ENCODE measurements at places on chromosomes 6 and 20.

GRCh38 chr6:45569210-45569945 is 191.6 kb upstream of the SUPT3H start:
- no peak for DNase-seq

- no peak for DNase-seq
Measured at GRCh38 chr20:19964289-19965265, 52.6 kb upstream of the NAA20 start.

GRCh38 chr6:3297006-3297405 is 38.3 kb downstream of the PSMG4 start:
- no peak for DNase-seq

- no peak for DNase-seq
Measured at GRCh38 chr6:107590378-107590777, 100.5 kb downstream of the SOBP start.

GRCh38 chr6:137332637-137333280 is 113.6 kb upstream of the IFNGR1 start:
- no peak for DNase-seq

- no peak for DNase-seq
Measured at GRCh38 chr6:30329331-30329730, 2.6 kb downstream of the TRIM39 start.

DNA sequence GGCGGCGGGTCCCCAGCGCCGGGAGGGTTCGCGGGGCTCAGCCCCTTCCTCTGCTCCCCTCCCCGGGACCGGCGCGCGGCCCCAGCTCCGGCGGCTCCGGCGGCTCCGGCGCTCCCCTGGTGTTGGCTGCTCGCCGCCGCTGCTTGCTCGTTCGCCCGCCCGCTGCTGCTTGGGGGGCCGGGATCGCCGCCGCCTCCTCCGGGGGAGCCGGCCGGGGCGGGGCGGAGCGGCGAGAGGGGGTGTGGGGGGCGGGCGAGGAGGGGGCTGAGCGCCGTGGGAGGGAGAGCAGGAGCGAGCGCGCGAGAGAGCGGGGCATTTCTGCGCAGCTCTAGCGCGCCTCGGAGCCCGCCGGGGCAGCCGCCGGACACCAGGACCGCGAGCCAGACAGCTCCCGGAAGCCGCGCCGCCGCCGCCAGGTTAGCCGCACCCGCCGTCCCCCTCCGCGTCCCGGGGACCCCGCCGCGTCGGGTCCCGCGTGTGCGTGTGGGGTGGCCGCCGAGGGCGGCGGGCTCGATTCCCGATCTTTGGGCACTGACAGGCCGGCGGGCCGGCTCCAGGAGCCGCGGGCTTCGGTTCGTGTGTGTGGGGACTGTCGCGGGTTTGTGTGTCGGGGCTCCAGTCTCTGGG is 62.0 kb upstream of the EPB41L1 start:
- no peak for DNase-seq

DNA sequence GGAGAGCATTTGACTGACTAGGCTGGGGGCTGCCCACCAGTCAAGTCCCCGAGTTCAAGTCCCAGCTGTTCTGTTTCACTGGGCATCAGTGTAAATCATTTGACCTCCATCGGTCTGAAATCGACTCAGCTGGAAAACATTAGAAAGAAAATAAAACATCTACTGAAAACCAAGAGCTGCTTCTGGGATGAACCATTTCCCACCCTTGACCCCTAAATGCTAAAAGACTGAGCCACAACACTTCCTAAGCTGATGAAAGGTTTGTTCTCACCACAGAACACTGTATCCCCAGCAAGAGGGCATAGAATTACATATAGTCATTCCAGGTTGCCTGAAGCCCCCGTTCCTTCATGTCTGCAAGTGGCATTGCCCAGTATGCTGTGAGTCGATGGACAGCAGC is 237.0 kb upstream of the TAB2 start:
- DNase-seq: no peak

DNA sequence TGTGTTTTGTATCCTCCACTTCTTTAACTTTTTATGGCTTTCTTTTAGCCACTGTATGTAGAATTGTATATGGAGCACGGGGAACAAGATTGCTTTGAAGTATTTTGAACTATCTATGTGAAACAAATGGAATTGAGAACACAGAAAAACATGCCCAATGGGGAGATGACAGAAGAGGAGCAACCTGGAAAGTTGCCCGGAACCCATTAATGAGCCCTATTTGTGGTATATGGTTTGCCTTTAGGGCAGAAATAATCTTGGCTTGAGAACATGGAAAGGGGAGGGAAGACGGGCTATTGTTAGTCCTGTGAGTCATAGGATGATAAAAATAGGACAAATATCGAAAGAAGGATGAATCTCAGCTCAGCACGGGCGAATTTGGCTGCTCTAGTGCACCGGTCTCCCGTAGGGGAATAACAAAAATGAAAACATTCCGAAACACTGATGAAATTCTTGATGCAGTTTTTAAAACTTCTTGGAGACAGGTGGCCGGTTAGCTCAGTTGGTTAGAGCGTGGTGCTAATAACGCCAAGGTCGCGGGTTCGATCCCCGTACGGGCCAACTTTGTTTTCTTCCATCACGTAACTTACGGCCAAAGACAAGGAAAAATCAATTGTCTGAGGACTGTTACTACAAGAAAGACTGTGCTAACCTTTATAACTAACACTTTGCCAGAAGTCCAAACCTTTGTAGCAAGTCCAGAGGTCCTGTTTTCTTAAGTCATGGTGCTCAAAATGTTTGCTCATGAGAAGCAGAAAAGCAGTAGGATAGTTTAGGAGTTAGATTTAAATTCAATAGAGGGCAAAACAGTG is 15.7 kb downstream of the HMGN4 start:
- no peak for DNase-seq

DNA sequence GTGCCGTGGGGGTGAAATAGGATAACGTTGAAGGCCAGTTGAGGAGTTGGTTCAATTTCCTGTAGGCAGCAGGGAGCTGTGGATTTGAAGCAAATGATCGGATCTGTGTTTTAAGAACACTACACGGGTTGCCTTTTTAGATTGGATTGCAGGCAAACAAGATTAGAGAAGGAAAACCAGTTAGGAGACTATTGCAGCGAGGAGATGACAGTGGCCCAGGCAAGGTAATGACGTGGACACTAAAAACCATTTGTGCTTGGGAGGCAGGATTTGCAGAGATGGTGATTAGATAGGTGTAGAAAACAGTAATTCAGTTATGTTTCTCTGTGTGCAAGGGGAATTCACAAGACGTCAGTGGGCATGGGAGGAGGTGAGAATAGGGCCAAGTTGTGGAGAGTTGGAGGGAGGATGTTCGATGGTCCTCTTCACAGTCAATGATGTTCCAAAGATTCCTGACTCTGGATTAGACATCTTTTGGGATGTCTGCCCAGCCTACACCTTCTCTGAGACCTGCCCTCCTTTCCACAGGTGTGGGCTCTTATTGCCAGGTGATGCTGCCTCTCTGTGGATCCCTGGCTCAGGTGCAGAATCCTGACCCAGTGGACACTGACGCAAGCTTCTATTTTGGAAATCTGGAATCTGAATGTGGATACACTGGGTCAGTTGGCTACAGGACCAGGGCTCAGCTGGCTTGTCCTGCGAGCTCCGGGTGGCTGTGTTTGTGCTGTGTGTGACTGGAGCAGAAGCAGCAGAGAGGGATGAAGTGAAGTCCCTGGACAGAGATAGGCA is 54.2 kb downstream of the TFAP2C start:
- DNase-seq: no peak

DNA sequence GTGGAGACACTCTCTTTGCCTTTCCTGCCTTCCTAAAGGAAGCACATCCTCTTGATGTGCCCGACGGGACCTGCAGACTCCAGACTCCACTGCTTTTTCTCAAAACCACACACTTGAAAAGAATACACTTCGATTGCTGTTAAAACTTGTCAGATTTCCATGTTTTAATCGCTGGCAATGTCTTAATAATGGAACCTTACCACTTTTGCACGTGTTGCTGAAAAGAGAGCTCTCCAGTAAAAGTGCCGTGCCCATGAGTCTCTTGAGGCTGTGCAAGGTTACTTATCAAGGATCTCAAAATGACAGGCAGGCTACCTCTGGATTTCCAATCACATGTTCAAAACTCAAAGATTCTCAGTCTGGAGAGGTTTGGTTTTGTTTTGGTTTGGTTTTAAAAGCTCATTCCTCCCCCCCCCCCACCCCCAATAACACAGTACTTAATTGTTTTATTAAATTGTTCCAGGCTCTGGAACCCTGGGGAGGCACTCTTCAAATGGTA is 12.0 kb upstream of the TFAP2A start:
- DNase-seq: no peak

DNA sequence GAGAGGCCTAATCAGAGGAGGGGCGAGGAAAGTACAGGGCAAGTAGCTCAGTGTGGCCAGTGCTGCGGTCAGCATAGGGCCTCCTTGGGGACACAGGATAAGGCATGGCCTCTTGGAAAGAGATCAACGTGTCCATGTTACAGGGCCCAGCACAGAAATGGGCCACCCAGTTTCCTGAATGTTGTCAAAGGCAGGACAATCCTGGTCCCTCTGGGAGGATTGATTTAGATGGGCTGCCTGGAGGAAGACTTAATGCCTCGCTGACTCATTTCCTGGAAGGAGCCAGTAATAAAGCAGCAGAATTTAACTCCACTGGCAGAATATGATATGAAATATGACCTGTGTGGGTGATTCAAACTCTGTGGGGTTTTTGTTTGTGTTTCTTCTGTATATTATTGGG is 16.6 kb downstream of the DDO start:
- DNase-seq: no peak

GRCh38 chr20:22723659-22724058 is 139.3 kb upstream of the FOXA2 start:
- DNase-seq: no peak

GRCh38 chr6:25369433-25370177 is 90.4 kb downstream of the CARMIL1 start:
- DNase-seq: no peak

GRCh38 chr20:46999801-47000465 is 105.3 kb downstream of the EYA2 start:
- no peak for DNase-seq

- DNase-seq: no peak
Measured at GRCh38 chr6:83518816-83519480, 6.6 kb downstream of the PRSS35 start.

DNA sequence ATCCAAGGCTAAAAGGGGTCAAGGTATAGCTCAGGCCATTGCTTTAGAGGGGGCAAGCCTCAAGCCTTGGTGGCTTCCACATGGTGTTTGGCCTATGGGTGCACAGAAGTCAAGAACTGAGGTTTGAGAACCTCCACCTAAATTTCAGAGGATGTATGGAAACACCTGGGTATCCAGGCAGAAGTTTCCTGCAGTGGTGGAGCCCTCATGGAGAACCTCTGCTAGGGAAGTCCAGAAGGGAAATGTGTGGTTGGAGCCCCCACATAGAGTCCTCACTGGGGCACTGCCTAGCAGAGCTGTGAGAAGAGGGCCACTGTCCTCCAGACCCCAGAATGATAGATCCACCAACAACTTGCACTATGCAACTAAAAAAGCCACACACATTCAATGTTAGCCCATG is 678.7 kb upstream of the ADGRB3 start:
- DNase-seq: no peak

DNA sequence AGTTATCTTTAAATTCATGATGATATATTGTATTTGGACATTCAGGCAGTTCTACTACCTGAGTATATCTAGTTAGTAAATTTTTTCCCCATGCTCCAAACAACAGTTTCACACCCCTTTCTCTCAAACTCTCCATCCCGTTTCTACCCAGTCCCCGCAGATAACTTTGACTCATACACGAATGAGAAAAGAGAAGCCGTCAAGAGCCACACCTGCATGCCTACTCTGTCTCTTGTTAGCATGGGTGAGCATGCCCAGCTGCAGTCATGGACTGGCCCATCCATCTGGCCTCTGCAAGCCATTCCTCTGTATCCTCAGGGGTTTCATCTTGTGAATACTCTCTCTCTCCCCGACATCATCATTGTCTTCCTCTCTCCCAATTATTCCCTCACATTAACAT is 41.5 kb downstream of the MYB start:
- no peak for DNase-seq
